ENCODE measurements at places on chromosomes 3 and 15.
A peak's percentile ranks its signal among the peaks of the same experiment; 100 is the strongest.

- DNase-seq, result no peak
Measured at GRCh38 chr3:22451501-22451900, 700.5 kb upstream of the ZNF385D start.

- no peak for DNase-seq
Measured at GRCh38 chr3:39285332-39285731, 5.5 kb upstream of the CX3CR1 start.

GRCh38 chr15:63403254-63403945 lies 21.8 kb upstream of the CA12 start:
- no peak for DNase-seq

DNA sequence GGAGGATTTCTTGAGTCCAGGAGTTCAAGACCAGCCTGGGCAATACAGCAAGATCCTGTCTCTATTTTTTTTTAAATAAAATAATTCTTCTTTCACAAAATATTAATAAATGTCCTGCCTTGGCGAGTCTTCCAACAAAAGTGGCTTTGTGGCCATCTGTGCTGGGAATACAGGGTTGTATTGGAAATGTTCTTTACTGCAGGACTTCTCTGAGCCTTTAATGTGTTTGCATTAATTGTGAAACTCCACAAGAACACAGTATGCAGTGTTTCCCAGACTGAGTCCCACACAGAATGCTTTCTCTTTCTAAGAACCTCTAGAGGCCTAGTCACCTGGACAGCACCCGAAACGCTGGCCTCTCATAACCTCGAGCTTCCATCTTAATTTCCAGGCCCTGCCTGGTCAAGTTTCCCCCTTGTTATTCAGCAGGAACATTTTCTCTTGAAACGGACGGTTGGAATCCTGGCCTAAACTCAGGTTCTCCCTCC lies 85.4 kb upstream of the ARRDC4 start:
- DNase-seq, result no peak

DNA sequence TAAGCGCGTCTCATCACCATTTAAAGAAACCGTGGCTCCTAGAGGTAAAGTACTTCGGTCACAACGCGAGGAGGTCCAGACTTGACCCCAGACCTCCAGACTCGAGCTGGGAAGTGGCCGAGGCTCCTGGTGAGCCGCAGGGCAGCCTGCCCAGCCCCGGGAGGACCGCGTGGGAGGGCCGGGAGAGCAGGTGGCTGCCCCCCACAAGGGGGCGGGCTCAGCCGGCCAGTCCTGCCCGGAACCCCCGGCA lies at the start of gene SLC27A2:
SLC27A2 (plus strand) TSS at position 228 of the 250 bp plus-strand sequence. CDS start 232 bp downstream, outside the sequence.
- DNase-seq, result no peak

DNA sequence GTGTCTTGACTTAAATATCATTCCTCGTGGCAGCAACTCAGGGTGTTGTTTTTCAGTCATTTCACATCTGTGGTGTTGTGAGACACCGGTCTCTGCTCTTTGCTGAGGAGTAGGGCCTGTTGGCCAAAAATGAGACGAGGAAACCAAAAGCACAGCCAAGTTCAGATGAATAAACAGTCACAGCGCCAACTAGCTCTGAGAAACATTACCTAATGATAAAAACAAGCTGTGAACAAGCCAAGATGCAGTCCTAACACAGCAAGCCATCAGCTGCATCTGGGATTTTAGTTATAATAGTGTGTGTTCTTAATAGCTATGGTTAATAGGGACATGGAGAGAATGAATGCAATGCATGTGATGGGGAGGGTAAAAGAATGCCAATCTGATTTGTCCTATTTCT lies 843.4 kb upstream of the DPPA4 start:
- DNase-seq, result no peak

DNA sequence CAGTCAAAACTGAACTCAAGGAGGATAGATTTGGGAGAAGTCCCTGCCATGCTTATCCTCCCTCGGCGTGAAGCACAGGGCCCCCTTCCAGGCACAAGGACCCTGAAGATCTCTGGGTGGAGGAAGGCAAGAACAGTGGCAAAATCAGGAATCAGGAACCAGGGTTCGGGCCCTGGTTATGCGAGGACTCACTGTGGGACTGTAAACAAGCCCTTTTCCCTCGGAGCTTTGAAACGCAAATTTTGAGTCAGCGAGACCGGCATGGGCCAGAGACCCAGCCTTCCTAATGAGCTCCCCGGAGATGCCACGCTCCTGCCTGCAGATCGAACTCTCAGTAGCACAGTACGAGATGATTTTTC lies 70.1 kb downstream of the SLC12A8 start:
- DNase-seq, result no peak

DNA sequence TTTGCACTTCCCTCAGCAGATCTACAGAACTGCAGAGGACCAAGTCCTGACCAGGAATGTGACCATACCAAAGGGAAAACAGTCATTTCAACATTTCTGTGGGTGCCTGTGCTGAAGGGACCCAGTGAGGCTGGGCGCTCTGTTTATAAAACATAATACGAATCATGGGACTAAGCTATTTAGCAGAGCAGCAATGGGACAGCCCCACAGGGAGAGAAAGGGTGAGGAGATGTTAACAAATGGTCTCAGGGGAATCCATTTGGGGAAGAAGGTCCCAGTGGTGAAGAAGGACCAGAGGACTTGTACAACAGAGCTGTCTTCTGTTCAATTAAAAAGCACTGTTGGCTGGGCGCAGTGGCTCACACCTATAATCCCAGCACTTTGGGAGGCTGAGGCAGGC lies 1025.4 kb downstream of the FHIT start:
- DNase-seq, result no peak

GRCh38 chr15:99296386-99296785 lies 45.1 kb downstream of the LRRC28 start:
- no peak for DNase-seq

GRCh38 chr3:196754091-196754981 lies 14.7 kb downstream of the PAK2 start:
- DNase-seq, result no peak

- no peak for DNase-seq
Measured at GRCh38 chr15:59399465-59400102, 26.9 kb upstream of the MYO1E start.

DNA sequence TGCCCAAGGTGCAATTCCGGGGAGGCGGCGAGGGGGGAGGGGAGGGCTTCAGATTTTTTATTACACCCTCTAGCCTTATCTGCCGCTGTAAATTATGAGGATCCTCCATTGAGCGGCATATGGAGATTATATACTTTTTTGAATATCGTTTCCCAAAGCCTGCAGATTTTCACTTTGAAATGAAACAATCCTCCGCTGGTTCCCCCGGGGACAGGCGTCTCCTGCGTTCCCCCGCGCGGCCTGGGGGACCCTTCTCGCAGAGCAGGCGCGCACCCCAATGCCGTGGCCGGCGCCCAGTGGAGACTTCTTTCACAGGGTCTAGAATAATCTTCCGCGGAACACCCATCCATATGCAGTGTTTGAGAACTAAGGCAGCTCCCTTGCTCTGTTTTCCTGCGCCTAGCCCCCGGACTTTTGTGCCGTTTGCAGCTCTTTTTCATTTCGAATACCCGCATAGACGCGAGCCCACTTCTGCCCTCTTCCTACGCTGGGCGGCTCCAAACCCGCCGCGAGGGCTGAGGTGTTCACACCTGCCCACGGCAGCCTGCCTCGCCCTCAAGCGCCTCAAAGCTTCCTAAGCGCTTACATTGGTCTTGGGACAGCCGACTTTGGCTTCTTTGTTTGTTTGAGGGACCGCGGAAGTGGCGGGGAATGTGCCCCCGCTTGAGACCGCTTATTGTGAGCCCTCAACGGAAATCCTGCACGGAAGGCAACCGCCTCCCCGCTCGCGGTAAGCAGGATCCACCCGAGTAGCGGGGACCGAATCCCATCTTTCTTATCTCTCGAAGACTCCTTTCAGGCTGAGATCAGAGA lies 7.5 kb downstream of the SOX14 start:
- DNase-seq, result peak; percentile 65

GRCh38 chr15:56760186-56760585 lies 26.9 kb upstream of the ZNF280D start:
- no peak for DNase-seq

- no peak for DNase-seq
Measured at GRCh38 chr15:93257920-93258319, 168.9 kb upstream of the RGMA start.

DNA sequence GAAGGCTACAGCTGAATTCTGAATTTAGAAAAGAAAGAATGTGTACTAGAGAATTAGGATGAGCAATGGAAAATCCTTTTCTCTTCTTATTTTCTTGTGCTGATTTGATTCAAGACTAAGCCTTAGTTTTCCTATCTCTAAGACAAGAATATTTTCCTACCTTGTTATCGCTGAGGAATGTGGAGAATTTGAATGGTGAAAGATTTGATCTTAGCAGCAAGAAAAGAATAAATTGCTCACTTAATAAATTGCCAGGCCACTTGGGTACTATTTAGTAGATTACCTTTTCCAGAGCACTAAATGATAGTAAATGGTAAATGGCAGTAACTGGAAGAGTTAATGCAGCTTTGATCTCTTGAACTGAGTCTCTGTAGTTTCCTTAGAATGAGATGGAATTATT lies 145.7 kb upstream of the MEIS2 start:
- no peak for DNase-seq

GRCh38 chr3:196835086-196835485 lies 32.6 kb upstream of the SENP5 start:
- DNase-seq, result no peak

GRCh38 chr15:77517579-77517978 lies 96.9 kb downstream of the HMG20A start:
- DNase-seq, result no peak

GRCh38 chr3:182246870-182247269 lies 535.1 kb downstream of the SOX2 start:
- DNase-seq, result no peak

GRCh38 chr3:11508346-11509172 lies 135.2 kb downstream of the VGLL4 start:
- DNase-seq, result peak; percentile 38

DNA sequence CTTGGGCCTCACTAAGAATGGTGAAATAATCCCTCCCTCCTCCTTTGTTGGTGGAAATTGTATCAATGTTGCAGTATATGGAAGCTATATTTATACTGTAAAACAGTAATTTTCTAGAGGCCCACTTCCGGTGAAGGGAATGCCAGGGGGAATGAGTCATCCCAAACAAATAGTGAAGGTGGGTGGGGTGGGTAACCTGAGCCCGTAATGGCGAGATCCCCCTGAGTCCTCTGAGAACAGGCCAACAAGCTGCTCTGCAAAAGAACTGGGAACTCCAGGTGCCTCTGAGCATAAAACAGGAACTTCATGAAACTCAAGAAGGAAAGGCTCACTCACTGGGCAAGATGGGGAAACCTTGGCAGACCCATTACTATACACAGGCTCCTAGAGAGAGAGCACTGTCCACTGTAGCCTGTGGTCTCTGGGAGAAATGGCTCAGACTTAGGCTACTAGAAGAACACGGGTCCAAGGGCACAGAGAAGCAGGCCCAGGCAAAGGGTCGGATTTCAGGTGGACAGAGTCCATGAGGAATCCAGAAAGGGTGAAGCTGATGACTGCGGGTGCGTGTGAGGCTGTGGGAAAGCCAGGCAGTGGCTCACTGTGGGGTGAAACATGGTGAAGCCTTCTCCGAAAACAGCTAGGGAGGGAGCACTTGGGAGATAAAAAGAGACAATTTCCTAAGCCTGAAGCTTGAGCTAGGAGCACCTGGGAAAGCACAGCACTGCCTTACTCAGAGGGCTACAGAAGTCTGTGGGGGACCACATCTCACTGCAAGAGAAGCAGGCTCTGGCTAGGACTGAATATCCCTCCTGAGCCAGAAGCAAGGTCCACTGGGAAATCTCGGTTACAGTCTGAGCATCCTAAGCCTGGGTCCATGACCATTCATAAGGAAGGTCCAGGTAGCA lies 19.8 kb downstream of the LARP6 start:
- DNase-seq, result no peak

DNA sequence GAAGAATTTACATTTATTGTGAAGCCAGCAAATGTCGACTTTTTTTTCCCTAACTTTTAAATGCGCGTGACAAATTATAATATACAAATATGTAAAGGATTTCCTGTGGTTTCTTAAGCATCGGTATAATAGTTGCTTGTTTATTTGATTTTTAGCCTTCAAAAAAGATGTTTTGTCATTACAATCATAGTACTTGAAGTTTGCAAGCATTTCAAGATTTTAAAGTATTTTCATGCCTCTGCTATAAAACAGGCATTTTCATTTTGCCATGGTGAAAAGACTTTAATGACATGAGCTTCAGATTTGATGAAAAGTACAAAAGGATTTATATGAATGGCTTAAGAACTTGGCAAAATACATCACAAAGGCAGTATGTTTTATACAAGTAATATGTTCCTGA lies 9.4 kb upstream of the P2RY12 start:
- DNase-seq, result no peak

GRCh38 chr3:101796077-101796680 lies 17.2 kb downstream of the NXPE3 start:
- DNase-seq, result no peak

- DNase-seq, result peak; percentile 33
Measured at GRCh38 chr15:75809986-75810750, 33.1 kb upstream of the UBE2Q2 start.

DNA sequence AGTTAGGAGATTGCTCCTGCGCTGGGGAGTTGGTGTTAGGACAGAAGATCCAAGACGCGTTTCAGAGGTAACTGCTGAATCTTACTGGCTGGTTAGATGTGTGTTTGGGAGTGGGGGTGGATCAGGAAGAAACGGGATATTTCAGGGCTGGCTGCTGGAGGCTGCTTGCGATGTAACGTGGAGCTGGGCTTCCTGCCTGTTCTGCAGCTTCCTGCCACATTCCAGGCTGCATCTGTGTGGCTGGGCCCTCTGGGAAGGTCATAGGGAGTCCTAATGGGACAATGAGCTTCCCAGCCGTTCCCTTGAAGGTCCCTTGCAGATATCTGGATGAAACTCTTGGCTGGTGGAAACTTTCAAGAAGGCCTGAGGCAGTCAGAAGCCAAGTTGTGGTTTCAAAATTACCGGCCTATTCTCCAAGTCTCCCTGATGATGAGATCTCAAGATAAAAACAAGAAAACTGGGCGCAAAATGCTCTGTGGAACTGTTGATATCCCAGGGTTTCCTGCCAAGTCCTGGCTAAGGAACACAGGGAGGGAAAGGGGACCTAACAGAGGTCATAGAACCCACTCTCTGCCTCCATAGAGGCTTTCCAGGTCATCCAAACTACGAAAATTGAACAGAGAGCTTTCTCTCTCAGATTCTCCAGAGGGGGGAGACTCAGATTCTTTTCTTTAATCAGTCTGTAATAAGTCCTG lies 67.0 kb downstream of the NOX5 start:
- no peak for DNase-seq

GRCh38 chr15:99385005-99385669 lies 133.9 kb downstream of the LRRC28 start:
- DNase-seq, result no peak

Data from H1 (cell line).